ENCODE measurements at places on chromosomes 4 and X. TPM values are rescaled to one million over a fixed set of nuclear protein-coding genes. Genes with fewer than 3 reads are reported as not detected.

The PI4K2B gene
- 10.5 TPM for total RNA-seq

The MUC7 gene
- not detected for total RNA-seq

The POLN gene
- 4.6 TPM for total RNA-seq

DNA sequence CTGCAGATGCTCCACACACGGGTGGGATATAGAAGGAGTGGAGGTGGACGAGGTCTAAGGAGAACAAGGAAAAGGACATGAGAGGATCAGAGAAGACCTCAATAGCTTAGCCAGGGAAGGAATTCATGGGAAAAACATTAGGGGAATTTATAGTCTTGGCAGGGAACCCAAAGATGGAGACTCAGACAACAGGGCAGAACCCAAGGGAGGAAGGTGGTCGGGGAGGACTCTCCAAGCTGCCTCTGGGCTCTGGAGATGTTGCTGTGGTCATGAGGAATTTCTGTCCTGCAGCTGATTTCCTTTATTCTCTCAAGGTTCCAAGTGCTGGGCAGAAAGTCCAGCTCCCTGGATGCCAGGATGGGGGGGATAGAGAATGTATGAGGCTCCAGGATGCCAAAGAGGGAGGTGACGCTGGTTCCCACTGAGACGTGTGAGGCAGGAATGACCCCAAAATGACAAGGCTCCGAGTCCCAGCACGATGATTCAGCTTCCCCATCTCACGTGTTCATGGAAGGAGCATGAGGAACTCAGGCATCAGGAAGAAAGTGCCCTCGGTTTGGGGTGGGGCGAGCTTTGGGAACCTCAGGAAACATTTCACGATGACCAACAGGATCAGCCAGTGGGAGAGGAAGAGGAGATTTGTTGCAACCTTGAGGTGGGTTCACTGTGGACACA is 57.0 kb upstream of the PPP2R3B start:
- DNase-seq: no peak

DNA sequence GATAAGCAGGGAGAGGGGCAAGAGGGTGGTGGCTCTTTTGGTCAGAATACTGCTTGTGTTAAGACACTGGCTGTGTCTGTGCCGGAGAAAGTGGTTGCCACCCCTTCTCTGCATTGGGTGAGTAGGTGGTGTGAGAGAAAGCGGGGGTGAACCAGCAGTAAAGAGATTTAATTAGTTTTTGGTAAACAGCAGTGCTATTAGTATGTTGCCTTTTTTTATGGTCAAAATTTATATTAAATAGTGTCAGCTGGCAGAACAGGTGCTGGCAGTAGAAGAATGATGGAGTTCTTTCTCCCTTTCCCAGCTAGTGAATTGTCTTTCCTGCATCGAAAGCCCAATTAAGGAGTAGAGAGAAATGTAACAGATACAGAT is 181.6 kb downstream of the LARP7 start:
- peak; percentile 76 for DNase-seq

The GPAT3 gene
- total RNA-seq: 4.4 TPM

- DNase-seq: no peak
These were observed 16.0 kb downstream of the XK start for GRCh38 chrX:37701588-37701987.

The CLDN22 gene
- total RNA-seq: 0.06 TPM

GRCh38 chr4:13344216-13344615 is 139.9 kb downstream of the RAB28 start:
- DNase-seq: no peak

GRCh38 chr4:119946359-119946758 is 120.3 kb downstream of the MAD2L1 start:
- DNase-seq: no peak

The DOK7 gene
- 2.6 TPM for total RNA-seq

- DNase-seq: no peak
These were observed 24.5 kb upstream of the GPR78 start for GRCh38 chr4:8555716-8556115.

DNA sequence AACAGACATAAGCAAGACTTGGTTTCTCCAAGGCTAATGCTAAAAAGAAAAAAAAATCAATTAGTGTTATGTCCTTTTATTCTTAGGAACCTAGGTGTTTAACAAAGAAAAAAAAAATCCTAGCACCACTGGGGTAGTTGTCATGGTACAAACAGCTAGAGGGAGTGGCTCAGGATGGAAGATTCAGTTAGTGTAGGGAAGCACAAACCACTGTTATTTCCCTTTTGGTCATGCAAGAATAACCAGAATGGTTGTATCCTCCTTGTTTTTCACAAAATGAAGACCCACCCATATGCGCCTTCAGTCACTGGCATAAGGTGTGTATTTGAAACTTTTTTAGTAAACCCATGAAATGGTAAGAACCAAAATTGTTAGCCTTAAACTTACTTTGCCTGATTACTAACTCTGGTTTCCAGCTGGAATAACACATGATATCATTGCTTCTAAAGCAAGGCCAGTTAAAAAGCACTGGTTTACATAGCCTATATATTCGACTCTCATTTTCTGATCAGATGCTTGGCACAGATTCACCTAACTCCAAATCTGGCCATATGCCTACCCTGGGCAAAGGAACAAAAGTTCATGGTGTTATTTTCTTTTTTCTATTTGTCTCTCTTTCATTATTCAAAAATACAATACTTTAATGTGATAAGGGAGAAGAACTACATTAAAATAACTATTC is 132.6 kb downstream of the SCFD2 start:
- DNase-seq: no peak

DNA sequence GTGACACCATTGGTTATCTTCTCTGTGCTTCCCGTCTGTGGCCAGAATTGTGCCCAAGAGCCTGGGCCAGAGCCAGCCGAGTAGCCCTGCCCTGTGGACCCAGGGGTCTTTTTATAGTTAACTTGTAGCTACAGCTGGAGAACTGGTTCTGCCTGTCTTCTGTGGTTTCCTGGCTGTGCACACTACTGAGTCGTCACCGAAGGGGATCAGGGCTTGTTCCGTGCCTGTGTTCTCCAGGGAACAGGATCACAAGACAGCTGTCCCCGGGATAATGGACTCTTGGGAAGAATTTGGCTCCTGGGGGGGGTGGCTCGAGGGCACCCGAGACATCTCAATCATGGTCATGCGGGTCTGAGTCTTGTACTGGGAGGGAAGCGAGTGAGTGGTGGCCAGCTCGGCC is 22.1 kb upstream of the OPN1LW start:
- no peak for DNase-seq

The ATP1B4 gene
- total RNA-seq: 0.11 TPM

DNA sequence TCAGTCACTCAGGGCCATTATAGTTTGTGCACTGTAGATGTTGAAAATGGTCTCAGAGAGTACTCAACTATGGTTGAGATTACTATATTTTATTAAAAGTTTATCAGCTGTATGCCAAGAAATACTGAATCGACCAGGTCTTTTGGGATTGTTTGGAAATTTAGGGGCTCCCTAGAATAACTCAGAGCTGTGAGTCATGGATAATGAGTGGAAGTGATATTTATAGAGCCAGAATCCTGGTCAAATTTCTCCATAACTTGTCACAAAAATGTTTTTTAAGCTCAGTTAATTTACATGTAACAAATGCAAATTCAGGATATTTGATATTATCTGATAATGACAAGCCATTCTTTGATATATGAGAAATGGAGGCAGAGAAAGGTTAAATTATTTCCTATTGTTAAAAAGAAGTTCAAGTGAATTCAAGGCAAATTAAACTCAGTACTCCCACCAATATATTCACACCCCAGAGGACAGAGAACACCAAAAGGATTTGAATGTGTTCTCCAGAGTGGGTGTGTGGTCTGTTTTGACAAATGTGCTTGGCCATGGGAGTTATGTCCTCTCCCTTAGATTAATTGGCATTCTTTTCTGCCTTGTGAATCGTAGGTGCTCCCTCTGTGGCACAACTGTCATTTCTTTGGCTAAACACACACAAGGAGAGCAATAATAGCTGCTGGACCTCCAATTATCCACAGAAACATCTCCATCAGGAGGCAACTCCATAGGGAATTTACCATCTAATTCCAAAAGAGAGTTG is 37.7 kb downstream of the ARHGAP24 start:
- DNase-seq: no peak

DNA sequence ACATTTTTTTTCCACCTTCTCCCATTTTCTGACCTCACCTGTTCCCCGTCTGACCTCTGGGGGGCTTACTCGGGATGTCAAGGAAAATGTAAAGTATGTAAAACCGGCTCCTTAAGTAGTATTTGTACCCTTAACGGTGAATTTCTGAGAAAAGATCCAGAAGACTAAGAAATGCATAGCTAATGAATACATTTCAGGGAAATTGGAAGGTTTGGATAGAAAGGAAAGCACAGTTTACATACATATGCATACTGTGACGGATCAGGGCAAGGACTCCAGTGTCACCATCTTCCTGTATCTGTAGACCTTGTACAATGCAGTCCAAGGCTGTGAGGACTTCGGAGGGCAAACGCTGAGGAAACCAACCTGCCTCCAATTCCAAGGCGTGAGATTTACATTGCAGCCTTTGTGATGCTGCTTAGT is 2185.9 kb upstream of the TENM3 start:
- peak; percentile 49 for DNase-seq

The TMEM47 gene
- total RNA-seq: 38.5 TPM

- no peak for DNase-seq
These were observed 4.2 kb downstream of the LETM1 start for GRCh38 chr4:1851575-1852410.

- no peak for DNase-seq
These were observed 42.5 kb downstream of the UNC5C start for GRCh38 chr4:95506264-95506663.

The SH3D19 gene
- total RNA-seq: 62.1 TPM

DNA sequence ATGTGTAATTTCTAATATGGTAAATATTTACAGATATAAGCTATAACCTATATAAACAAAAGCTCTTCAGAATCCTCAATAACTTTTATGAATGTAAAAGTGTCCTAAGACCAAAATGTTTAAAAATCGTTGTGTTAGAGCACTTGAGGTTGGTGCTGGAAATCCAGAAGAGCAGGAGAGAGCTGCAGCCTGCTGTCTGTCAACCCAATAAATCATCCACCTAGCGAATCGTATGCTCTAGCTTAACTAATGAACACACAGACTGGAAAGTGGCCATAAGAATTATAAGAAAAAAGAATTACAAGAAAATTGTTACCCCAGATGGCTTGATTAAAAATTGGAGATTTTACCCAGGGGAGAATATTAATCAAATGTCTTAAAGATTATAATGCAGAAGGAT is 17.0 kb downstream of the CFAP97 start:
- DNase-seq: no peak

GRCh38 chrX:13128104-13128503 is 83.7 kb upstream of the FAM9C start:
- DNase-seq: no peak

GRCh38 chr4:15714646-15715435 is 12.0 kb downstream of the BST1 start:
- DNase-seq: no peak

The CDX4 gene
- total RNA-seq: not detected

GRCh38 chrX:151970661-151971060 is 3.8 kb downstream of the GABRE start:
- no peak for DNase-seq

DNA sequence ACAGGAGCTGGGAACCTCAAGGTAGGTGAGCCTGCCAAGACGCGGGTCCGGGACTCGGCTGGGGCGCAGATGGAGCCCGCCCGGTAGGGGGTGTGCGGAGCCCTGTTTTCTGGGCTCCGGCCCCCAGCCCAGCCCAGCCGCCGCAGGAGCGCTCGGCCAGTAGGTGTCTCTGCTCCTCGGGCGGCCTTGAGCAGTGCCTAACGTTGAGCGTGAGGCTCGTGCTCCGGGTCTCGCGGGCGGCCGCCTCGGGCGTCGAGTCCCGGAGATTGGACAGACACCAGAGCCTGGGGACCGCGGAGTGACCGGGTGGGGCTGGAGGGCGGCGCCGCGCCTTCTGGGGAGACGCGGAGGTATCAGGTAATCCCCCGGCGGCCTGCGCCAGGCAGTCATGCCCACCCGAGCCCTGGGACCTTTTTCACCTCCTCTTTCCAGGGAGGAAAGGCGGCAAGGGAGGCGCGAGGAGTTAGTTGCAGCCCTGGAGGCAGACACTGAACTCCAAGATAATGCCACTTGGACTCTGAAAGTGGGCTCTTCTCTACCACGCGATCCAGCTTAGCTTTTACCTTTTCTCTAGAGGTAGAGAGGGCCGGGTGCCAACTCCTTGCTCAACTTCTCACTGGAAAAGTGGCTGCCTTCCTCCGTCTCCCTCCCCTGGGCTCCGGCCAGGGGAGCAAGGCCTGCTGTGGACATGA is 14.5 kb upstream of the FGG start:
- DNase-seq: no peak
